ENCODE measurements at places on chromosomes 6 and 20.
A peak's percentile ranks its signal among the peaks of the same experiment; 100 is the strongest.

DNA sequence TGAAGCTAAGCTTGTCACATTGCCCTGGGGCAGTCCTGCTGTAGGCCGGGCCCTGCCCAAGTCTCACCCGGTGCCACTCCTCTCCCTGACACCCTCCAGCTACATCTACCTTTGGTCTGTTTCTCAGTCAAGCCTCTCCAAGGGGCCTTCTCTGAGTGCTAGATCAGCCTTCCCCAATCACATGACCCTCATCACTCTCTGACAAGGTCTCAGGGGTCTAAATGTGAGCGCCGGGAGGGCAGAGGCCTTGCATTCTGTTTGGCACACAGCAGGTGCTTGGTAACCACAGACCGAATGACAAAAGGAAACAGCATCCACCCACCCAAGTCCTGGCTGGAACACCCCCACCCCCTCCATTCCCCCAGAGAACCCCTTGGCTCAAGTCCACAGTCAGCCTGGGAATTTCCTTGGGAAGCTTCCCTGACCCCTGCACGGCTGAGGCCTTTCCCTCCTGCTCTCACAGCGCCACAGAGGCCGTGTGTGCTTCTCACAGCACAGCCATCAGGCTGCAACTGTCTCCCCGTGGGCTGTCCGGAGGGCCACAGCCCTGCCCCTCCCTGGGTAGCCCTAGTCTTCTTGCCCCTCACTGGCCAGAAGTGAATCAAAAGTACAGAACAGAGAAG lies 32.9 kb downstream of the PKIG start:
- DNase-seq, result no peak

GRCh38 chr6:36128793-36129192 lies 1.5 kb upstream of the MAPK13 start:
- DNase-seq, result no peak

DNA sequence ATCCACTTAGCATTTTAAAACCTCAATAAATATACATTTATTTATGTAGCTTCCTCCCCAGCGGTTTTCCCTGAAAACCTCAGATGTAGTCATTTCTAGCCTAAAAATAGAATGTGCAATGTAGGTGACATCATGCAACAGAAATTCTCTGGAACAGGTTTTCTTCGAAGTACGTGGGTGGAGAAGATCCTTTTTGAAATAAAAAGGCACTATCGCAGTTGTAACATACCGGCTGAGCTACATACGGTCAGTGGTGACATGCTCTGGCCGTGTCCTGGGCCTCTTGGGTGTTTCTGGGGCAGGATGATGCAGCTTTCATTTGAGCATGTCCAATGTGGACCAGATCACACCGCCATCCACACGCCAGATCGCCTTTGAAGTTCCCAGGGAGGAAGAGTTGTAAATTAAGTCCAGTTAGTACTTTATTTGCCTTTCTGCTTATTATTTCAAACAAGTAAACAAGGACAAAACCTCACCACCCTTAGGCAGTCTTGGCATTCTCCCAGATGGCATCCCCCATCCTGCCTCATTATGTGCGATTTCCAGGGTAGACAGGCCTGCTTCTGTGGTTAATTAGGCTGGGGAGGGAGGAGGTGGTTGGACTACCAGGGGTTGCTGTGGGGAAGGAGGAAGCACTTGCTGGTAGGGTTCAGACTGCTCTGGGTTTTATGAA lies 109.5 kb upstream of the CLDN20 start:
- DNase-seq, result peak; percentile 90

DNA sequence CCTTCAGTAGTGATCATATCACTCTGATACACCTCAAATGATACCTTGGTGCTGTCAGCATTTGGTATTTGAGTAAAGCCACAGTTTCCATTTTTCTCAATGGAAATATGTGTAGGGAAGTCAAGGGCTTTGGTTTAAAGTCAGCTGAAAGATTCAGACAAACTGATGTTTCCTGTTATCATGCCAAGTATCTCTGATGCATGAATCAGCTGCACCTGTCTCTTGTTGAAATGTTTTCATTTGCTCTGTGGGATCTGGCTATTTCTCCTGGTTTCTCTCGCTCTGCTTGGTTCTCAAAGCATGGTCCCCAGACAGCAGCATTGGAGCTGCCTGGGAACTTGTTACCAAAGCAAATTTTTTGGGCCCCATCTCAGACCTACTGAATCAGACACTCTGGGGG lies 23.5 kb downstream of the ZFP64 start:
- no peak for DNase-seq

GRCh38 chr6:142700032-142700431 lies 244.9 kb downstream of the HIVEP2 start:
- DNase-seq, result peak; percentile 83

GRCh38 chr6:150346346-150346745 lies 22.5 kb upstream of the IYD start:
- DNase-seq, result no peak

DNA sequence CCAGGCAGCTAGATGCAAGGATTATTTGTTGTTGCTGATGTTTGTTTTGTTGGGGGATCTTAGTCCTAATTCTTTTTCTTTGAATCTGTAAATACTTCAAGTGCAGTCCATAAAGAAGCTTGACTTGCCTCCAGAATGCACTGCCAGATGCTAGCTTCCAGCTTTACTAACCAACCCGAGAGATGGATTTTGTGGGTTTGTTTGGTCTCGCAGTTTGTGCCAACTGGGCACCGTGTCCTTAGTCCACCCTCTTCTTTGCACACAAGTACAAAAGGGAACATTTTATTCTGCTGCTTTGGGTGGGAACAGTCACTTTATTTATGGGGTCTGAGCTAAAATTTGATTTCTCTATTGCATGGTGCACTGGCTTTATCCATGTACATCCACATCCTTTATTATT lies 212.0 kb downstream of the PLCB1 start:
- no peak for DNase-seq

GRCh38 chr6:157980288-157981131 lies 1.2 kb upstream of the SYNJ2 start:
- no peak for DNase-seq

DNA sequence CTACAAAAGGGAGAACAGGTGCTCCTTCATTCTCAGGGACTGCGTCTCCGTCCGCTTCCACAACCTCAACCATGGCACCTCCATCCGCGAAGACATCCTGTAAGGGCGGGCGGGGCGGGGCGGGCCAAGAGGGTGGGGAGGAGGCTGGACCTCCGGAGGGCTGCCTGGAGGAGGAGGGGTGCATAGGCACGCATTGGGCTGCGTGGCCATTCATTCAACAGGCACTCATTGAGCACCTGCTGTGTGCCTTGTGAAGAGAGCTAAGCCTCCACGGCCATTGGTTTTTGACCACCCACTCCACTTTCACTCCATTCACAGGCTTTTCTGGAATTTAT lies 435 bp downstream of the ZSWIM3 start:
- DNase-seq, result no peak

GRCh38 chr6:106508277-106508676 lies 121.0 kb downstream of the RTN4IP1 start:
- DNase-seq, result no peak

GRCh38 chr6:165308926-165309731 lies at the start of gene C6orf118:
TSS of gene C6orf118 (minus strand) at chr6:165309605. CDS start at chr6:165309586, 19 bp downstream.
- DNase-seq, result no peak

DNA sequence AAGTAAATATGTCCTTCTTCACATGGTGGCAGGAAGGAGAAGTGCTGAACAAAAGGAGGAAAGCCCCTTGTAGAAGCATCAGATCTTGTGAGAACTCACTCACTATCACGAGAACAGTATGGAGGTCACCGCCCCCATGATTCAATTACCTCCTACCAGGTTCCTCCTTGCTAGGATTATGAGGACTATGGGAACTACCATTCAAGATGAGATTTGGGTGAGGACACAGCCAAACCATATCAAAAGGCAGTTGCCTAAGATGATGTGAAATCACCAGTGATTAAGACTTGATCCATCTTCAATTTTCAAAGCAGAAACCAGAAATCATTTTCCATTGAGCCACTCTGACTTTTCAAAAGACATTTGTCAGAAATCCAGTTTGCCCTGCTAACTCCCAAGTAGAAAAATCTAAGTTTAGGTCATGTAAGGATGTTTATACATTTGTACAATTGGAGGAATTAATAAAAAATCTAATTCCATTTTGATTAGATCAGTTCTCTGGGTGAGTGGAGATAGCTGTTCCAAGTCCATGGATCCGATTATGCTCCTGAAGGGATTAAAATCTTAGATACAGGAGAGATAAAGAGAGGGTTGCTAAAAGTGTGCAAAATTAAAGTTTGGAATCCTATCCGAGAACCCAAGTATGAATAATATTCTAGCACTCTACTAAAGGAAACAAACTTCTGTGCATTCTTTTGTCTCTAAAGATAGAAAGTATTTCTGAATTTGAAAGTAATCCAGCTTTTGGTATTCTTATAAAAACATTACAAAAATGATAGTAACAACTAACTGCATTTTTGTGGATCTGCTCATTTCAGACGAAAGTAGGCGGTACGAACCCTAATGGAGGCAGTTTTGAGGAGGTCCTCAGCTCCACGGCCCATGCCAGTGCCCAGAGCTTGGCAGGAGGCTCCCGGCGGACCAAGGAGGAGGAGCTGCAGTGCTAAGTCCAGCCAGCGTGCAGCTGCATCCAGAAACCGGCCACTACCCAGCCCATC lies 39.5 kb downstream of the HDDC2 start:
- peak; percentile 49 for DNase-seq

DNA sequence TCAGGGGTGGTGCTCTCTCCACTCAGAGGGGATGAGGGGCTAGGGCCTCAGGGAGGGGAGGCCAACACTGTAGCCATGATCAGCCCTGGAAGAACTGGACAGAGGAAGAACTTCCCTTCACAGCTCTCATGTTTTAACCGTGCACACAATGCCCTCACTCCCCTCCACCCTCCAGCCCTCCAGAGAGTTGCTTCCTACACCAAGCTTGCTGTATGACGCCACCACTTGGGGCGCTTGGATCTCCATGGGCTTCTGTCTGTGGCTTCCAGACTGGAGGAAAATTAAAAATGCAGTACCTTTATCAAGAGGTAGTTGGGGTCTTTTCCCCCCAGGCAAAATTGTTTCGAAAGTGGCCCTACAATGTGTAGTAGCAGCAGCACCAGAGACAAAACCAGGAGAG lies 48.4 kb downstream of the ARHGAP40 start:
- DNase-seq, result no peak

DNA sequence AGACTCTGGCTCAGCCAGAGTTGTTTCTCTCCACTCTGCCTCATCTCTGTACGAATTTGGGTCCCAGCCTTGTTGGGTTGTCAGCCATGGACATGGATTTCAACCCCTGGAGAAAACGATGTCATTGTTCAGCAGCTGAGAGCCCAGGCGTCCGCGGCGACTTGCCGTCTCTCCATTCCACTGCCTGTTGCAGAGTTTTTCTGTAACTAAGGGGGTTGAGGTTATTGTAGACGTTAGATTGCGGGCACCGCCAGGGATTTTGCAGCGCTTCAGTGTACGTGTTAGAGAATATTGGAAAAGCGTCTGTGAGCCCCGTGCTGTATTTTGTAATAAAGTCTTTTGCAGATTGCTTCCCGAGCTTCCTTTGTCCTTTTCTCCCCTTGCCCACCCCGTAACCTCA lies 13.1 kb upstream of the RBM38 start:
- DNase-seq, result no peak

GRCh38 chr6:100664274-100665040 lies 199.7 kb upstream of the SIM1 start:
- DNase-seq, result peak; percentile 9

DNA sequence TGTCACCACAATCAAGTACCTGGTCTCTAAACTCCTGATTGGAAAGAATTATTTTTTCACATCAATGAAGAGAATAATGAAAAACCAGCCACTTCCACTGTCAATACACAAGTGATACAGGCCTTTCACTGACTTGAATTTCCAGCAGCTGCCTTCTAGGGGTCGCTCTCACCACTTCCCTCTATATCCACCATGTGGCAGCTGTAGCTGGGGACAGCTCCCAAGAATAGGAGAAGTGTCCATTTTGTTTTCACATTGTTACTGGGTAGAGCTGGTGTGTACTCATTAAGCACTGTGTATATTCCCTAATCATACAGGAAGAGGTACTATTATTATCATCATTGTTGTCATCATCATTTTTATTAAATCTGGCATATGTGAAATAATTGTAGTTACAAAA lies 438.4 kb upstream of the SPTLC3 start:
- DNase-seq, result peak; percentile 15

DNA sequence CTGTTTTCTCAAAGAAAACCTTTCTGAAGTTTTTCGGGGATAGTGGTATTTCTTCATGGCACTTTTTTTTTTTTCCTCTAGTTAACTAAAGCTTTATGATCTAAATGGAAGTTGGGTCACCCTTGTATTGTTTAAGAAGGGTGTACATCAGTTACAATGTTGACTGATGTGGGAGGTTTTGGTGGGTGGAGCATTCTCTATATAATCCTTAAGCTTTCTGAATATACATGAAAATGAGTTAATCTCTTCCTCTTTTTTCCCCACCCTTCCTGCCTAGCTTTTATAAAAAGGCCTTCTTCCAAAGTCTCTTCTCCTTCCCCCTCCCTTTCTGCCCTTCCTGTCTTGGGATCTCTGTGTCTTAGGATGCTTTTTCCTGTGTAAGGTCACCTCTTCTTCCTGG lies 47.2 kb downstream of the DHX35 start:
- DNase-seq, result no peak

- no peak for DNase-seq
Observed at GRCh38 chr6:1890071-1890470, 280.4 kb downstream of the FOXC1 start.

DNA sequence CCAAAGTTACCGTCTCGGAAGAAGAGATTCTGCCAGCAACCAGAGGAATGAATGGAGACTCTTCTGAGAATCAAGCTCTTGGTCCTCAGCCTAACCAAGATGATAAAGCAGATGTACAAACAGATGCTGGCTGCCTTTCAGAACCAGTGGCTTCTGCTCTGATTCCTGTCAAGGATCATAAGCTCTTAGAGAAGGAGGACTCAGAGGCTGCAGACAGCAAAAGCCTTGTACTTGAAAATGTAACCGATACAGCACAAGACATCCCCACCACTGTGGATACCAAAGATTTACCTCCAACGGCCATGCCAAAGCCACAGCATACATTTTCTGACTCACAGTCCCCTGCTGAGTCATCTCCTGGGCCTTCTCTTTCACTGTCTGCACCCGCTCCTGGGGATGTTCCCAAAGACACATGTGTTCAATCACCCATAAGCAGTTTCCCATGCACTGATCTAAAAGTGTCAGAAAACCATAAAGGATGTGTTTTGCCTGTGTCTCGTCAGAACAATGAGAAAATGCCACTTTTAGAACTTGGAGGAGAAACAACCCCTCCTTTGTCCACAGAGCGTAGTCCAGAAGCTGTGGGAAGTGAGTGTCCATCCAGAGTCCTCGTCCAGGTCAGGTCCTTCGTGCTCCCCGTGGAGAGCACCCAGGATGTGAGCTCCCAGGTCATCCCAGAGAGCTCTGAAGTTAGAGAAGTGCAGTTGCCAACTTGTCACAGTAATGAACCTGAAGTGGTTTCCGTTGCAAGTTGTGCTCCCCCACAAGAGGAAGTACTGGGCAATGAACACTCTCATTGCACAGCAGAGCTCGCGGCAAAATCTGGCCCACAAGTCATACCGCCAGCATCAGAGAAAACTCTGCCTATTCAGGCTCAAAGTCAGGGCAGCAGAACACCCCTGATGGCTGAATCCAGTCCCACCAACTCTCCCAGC lies 109.6 kb downstream of the RTN4IP1 start:
- peak; percentile 84 for DNase-seq

DNA sequence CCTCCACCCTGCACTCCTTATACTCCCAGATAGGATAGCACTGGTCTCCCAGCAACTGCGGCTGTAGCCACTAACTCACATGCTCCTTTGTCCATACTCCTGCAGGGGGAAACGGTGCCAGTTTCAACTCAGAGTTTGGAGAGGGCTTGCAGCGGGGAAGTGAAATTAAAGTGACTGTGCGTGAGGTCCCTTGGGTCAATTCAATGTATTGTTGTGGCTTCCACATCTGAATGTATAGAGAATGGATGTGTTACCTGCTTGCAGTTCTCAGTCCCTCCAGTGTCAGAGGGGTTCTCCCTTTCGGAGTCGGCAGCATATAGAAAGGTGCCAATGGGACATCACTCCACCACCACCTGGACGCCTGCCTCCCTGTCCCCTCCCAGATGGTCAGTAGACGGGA lies 93.6 kb upstream of the CNKSR3 start:
- no peak for DNase-seq

Data from inflammatory macrophage (primary cell).